ENCODE measurements at places on chromosomes 12 and 14. TPM values are rescaled to one million over a fixed set of nuclear protein-coding genes. Genes with fewer than 3 reads are reported as not detected.

DNA sequence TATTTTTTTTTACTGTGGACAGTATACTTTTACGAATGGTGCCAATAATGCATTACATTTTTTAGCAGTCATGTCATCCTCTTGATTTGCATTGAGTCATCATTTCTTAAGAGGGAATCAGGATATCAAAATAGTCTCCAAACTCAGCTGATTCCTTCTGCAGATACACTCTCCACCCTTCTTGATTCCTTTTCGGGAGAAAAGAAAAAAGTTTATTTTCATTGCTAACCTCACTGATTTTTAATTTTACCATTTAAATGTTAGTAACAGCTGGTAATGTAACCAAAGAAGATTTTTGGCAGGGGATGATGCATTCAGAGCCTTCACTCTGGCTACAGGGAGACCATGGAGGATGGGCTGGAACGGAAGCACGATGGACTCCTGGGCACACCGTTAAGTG, 47.5 kb downstream of the MRPL42 start:
- no peak overlapping the region for H3K4me3 ChIP-seq
- H3K27ac ChIP-seq: no peak overlapping the region
- DNase-seq: no peak
- H3K36me3 ChIP-seq: peaks cover 4% of the 10 kb centered on the region

- no peaks in the 10 kb centered on the region for H3K4me1 ChIP-seq
- no peaks in the 10 kb centered on the region for H3K27me3 ChIP-seq
- no peaks in the 10 kb centered on the region for H3K36me3 ChIP-seq
- no peak overlapping the region for H3K27ac ChIP-seq
Measured at GRCh38 chr14:22460461-22461195, 128.4 kb downstream of the DAD1 start.

DNA sequence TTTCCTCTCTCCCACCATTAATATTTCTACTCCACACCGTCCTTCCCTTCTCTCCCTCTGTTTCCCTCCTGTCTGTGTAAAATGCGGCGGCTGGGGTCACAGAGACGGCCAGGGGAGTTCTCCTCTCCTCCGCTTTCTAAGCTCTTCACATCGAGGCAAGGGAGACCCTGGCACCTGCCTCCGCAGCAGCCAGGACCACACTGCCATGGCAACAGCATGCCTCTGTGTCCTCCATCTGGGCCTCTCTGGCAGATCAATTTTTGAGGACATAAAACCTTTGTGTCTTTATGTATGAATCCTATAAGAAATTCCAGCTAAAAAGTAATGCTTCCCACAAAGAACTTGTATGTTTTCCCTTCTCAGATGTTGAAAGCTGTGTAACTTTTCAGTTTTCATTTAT, 41.4 kb downstream of the DYRK4 start:
- DNase-seq: no peak
- H3K4me1 ChIP-seq: peaks cover 5% of the 10 kb centered on the region
- peaks cover 11% of the 10 kb centered on the region for H3K36me3 ChIP-seq

DNA sequence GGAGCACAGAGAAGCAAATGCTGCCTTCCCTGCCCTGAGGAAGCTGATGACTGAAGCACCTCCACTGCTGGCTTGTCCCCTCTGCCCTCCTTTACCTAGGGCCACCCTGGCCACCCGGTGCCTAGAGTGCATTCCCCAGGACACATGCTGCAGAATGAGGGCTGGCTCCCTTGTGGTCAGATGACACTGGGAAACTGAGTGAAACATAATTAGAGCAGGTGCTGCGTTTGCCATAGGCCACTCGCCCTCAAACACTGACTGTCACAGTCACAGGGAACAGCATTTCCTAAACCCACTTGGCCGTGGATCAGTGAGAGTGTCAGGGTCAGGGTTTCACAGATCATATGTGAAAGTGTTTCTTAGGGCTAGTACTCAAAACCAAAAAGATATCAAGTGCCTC, 16.0 kb downstream of the TCHP start:
- H3K4me3 ChIP-seq: no peak overlapping the region
- peaks cover 9% of the 10 kb centered on the region for H3K36me3 ChIP-seq
- H3K4me1 ChIP-seq: no peaks in the 10 kb centered on the region
- H3K27ac ChIP-seq: no peak overlapping the region
- no peak for DNase-seq

DNA sequence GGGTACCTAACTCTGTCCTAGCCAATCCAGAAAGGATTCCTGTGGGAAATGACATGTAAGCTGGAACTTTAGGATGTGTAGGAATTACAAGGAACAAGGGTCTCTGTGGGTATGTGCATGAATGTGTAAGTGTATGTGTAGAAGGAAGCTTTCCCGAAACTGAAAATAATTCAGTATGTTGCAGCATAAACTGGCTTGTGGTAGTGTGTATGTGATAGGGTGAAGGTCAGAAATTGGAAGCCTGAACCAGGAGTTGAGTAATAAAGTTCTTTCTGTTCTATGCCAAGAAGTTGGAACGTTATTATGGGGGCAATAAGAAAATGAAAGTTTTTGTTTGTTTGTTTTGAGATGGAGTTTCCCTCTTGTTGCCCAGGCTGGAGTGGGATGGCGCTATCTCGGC, 323.1 kb upstream of the KITLG start:
- H3K4me1 ChIP-seq: no peaks in the 10 kb centered on the region
- H3K4me3 ChIP-seq: no peak overlapping the region
- DNase-seq: no peak
- no peaks in the 10 kb centered on the region for H3K36me3 ChIP-seq
- peaks cover 8% of the 10 kb centered on the region for H3K27me3 ChIP-seq

GRCh38 chr12:51320311-51320694, 3.7 kb downstream of the BIN2 start:
- peaks cover 48% of the 10 kb centered on the region for H3K36me3 ChIP-seq
- peak overlapping the region; percentile 96 for H3K4me3 ChIP-seq
- peak overlapping the region; percentile 87 for H3K27ac ChIP-seq

DNA sequence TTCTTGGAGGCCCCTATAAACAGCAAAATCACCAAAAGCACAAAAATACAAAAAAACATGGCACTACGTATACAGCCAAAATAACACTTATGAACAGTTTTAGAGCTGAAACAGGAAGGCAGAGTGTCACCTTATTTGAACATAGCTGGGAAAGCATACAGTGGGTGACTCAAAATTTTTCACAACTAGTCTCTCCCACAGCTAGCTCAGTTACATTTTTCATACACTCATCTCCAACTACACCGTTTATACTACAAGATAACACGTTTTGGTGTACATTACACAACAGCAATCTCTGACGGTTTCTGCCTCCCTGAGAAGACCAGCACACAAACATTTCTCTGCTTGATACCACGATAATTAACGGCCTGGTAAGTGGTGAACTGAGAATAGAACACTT, 2.9 kb downstream of the RAD52 start:
- H3K4me1 ChIP-seq: peaks cover 31% of the 10 kb centered on the region
- peaks cover 24% of the 10 kb centered on the region for H3K36me3 ChIP-seq
- H3K27me3 ChIP-seq: peaks cover 4% of the 10 kb centered on the region
- H3K4me3 ChIP-seq: no peak overlapping the region
- no peak for DNase-seq

- H3K27ac ChIP-seq: peak overlapping the region; percentile 65
- H3K36me3 ChIP-seq: peaks cover 10% of the 10 kb centered on the region
- no peak for DNase-seq
- peaks cover 7% of the 10 kb centered on the region for H3K4me1 ChIP-seq
Measured at GRCh38 chr12:130825771-130826150, 13.3 kb downstream of the STX2 start.

GRCh38 chr12:34393821-34394150, 371.5 kb downstream of the ALG10 start:
- H3K27me3 ChIP-seq: no peaks in the 10 kb centered on the region
- H3K36me3 ChIP-seq: no peaks in the 10 kb centered on the region
- DNase-seq: no peak
- H3K27ac ChIP-seq: no peak overlapping the region
- no peak overlapping the region for H3K4me3 ChIP-seq

- no peaks in the 10 kb centered on the region for H3K4me1 ChIP-seq
- H3K4me3 ChIP-seq: no peak overlapping the region
- H3K27me3 ChIP-seq: no peaks in the 10 kb centered on the region
- H3K27ac ChIP-seq: no peak overlapping the region
- DNase-seq: no peak
Measured at GRCh38 chr12:129119537-129119936, 266.3 kb downstream of the GLT1D1 start.

PLEKHD1 gene
- total RNA-seq: 0.11 TPM

Measured in activated naive CD8-positive, alpha-beta T cell treated with anti-CD3 and anti-CD28 coated beads, Interleukin-2, amount 10 ng/mL, durations not matched to agents 7 days and 5 days (primary cell).